Upper lobe of left lung (tissue), 6 donors: ENCODE measurements at places on chromosomes 12 and 14.

- H3K27ac ChIP-seq = no peak overlapping the region
- no peaks in the 10 kb centered on the region for H3K4me1 ChIP-seq
- no peak for DNase-seq
- no peaks in the 10 kb centered on the region for H3K36me3 ChIP-seq
- no peak overlapping the region for H3K4me3 ChIP-seq
These were observed 61.8 kb downstream of the TESC start for GRCh38 chr12:117037289-117038022.

- H3K27me3 ChIP-seq = no peaks in the 10 kb centered on the region
- DNase-seq = no peak
- H3K4me1 ChIP-seq = no peaks in the 10 kb centered on the region
- H3K36me3 ChIP-seq = peaks cover 33% of the 10 kb centered on the region
These were observed 14.5 kb downstream of the ZNF839 start for GRCh38 chr14:102333795-102334705.

DNA sequence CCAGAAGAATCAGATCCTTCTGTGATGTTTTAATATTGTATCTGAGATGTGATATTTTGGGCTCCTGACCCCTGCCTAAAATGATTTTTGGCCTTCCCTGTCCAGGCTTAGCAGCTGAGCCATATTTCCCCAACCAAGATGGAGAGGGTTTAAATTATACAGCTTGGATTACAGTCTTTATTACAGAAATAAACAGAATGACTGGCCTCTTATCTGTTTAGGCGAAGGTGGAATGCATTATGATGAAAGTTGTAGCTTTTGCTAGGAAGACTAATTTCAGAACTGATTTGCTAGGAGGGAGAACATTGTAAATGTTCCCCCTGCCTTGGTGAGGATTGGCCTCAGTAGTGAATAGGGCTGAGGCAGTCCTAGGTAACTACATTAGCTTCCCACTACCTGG, 23.3 kb downstream of the BMAL2 start:
- no peaks in the 10 kb centered on the region for H3K36me3 ChIP-seq
- no peaks in the 10 kb centered on the region for H3K27me3 ChIP-seq
- no peaks in the 10 kb centered on the region for H3K4me1 ChIP-seq
- no peak overlapping the region for H3K4me3 ChIP-seq
- H3K27ac ChIP-seq = no peak overlapping the region
- no peak for DNase-seq

DNA sequence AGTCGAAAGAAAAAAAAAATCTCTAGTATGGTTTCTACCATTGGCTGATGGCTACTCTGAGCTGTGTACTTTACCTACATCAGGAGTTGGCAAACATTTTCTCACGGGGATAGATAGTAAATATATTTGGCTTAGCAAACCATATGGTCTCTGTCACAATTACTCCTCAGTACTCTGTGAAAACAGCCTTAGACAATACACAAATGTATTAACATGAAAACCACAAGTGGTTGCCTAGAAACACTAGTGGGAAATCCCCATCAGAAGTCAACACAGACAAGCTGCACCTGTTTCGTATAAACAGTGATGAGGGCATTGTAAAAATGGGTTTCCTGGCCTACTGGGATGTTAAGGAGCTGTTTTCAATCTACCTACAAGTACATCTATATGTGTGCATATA, 84.6 kb upstream of the NAV3 start:
- no peaks in the 10 kb centered on the region for H3K27me3 ChIP-seq
- no peaks in the 10 kb centered on the region for H3K36me3 ChIP-seq
- no peak for DNase-seq
- no peak overlapping the region for H3K4me3 ChIP-seq
- no peak overlapping the region for H3K27ac ChIP-seq

DNA sequence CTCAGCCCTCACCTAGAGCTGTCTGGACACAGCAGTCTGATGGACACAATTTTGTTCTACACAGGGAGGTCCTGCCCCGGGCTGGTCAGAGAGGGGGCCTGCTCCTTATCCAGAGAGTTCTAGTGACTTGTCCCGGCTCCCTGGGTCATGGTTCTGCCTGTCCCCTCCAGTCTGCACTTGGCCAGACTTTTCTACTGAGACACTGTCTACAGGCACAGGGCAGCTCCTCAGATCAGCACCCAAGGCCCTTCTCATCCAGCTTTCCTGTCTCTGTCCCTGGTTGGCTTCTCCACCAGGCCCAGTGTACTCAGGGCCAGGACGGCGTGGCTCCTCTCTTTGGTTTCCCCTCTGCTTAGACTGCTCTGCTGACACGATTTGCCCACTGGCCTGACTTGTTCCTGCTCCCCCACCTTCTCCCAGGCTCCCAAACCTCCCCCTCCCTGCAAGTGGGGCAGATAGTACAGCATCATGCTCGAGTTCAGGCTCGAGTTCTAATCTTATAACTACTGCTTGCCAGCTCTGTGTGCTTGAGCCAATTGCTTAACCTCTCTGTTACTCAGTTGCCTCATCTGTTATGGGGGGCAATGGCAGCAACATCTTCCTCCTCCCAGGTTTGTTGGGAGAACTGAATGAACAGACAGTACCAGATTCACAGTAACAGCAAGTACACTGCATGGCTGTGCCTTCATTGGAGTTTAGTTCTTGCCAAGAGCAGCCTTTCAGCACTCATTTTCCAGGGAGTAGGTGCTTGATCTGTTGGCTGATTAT, 22.0 kb upstream of the COL2A1 start:
- DNase-seq = no peak
- H3K4me3 ChIP-seq = no peak overlapping the region
- H3K36me3 ChIP-seq = no peaks in the 10 kb centered on the region
- H3K27me3 ChIP-seq = no peaks in the 10 kb centered on the region

DNA sequence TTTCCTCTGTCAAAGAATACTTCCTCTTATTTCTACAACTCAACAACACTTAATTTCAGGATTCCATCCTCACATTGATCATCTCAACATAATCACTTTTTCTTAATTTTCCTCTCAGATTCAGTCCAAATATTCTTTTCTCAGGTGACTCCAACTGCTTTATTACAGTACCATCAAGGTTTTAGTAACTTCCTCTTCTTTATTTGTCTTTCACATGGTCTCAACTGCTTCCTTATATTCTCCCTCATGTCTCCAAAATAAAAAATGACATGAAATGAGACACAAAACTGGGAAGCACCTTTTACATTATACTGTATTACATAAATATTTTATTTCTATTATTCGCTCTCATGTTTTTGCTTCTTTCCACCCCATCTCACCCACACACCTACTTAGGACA, 55.5 kb downstream of the PPP2R5E start:
- no peaks in the 10 kb centered on the region for H3K36me3 ChIP-seq
- no peaks in the 10 kb centered on the region for H3K27me3 ChIP-seq
- DNase-seq = no peak
- no peak overlapping the region for H3K4me3 ChIP-seq
- H3K27ac ChIP-seq = no peak overlapping the region
